Tracheal epithelial cell (primary cell): ENCODE measurements at places on chromosomes 1 and 21. TPM values are rescaled to one million over a fixed set of nuclear protein-coding genes. Genes with fewer than 3 reads are reported as not detected.

TSHB gene
- total RNA-seq: not detected in 2 replicates

OR2T29 gene
- not detected in 2 replicates for total RNA-seq

S1PR1 gene
- 0.21 and 0.96 TPM in 2 replicates for total RNA-seq

ROR1 gene
- 0.64 and 3.6 TPM in 2 replicates for total RNA-seq

ZNF683 gene
- total RNA-seq: not detected in 2 replicates

KCNE1 gene
- under 0.01 TPM in 1 of 2 replicates, not detected in the other for total RNA-seq

CFAP126 gene
- not detected in 2 replicates for total RNA-seq

FCMR gene
- total RNA-seq: under 0.01 TPM in 1 of 2 replicates, not detected in the other

ERG gene
- under 0.01 and 0.24 TPM in 2 replicates for total RNA-seq

KRTAP13-2 gene
- not detected in 2 replicates for total RNA-seq

C1QA gene
- not detected in 2 replicates for total RNA-seq

NSL1 gene
- 19.0 and 27.5 TPM in 2 replicates for total RNA-seq

GART gene
- 91.6 and 108 TPM in 2 replicates for total RNA-seq

IRF6 gene
- 231 and 613 TPM in 2 replicates for total RNA-seq

PCP4 gene
- total RNA-seq: not detected in 2 replicates

ANGPTL1 gene
- total RNA-seq: not detected in 2 replicates

CHAF1B gene
- 1.4 and 2.1 TPM in 2 replicates for total RNA-seq

TMEM52 gene
- total RNA-seq: 1.9 and 8.5 TPM in 2 replicates

FAM72D gene
- total RNA-seq: not detected in 2 replicates

KRTAP25-1 gene
- total RNA-seq: not detected in 2 replicates

DNAI4 gene
- 7.2 and 7.7 TPM in 2 replicates for total RNA-seq

C1orf116 gene
- total RNA-seq: 19.3 and 29.2 TPM in 2 replicates

SMCP gene
- total RNA-seq: not detected in 2 replicates

TMPRSS15 gene
- total RNA-seq: not detected in 2 replicates

RAB25 gene
- 52.2 and 69.4 TPM in 2 replicates for total RNA-seq

GJC2 gene
- total RNA-seq: 1.7 TPM in 2 replicates

PLA2G2F gene
- total RNA-seq: 0.24 TPM in 1 of 2 replicates, not detected in the other

ATP1A4 gene
- total RNA-seq: not detected in 2 replicates

WNT3A gene
- total RNA-seq: under 0.01 TPM in 1 of 2 replicates, not detected in the other

SAMD11 gene
- 0.48 and 0.64 TPM in 2 replicates for total RNA-seq

PALMD gene
- 1.7 and 4.7 TPM in 2 replicates for total RNA-seq

TDRD10 gene
- not detected in 2 replicates for total RNA-seq

BNIPL gene
- 2.4 and 5.5 TPM in 2 replicates for total RNA-seq

USF1 gene
- 33.5 and 56.6 TPM in 2 replicates for total RNA-seq

FAM177B gene
- total RNA-seq: 0.21 TPM in 1 of 2 replicates, not detected in the other

VWA1 gene
- 13.0 and 14.1 TPM in 2 replicates for total RNA-seq

SNRNP40 gene
- total RNA-seq: 80.0 and 123 TPM in 2 replicates

PRAMEF11 gene
- total RNA-seq: not detected in 2 replicates

IQCC gene
- total RNA-seq: 1.9 and 2.3 TPM in 2 replicates

OLIG1 gene
- not detected in 2 replicates for total RNA-seq

HRNR gene
- total RNA-seq: 0.24 TPM in 1 of 2 replicates, not detected in the other

TP73 gene
- total RNA-seq: 0.24 and 0.43 TPM in 2 replicates

MUTYH gene
- total RNA-seq: 7.2 and 19.2 TPM in 2 replicates

KCND3 gene
- total RNA-seq: under 0.01 and 0.21 TPM in 2 replicates

MARK1 gene
- total RNA-seq: 4.1 and 8.3 TPM in 2 replicates

HES5 gene
- total RNA-seq: 2.2 and 5.1 TPM in 2 replicates

HMGCS2 gene
- total RNA-seq: not detected in 2 replicates

HUNK gene
- total RNA-seq: under 0.01 TPM in 1 of 2 replicates, not detected in the other

AMY2B gene
- total RNA-seq: 2.1 and 2.7 TPM in 2 replicates

CYP4Z1 gene
- total RNA-seq: not detected in 2 replicates

ASCL5 gene
- 0.21 TPM in 1 of 2 replicates, not detected in the other for total RNA-seq

KCTD3 gene
- total RNA-seq: 24.6 and 30.7 TPM in 2 replicates

TNFRSF18 gene
- 0.64 and 1.9 TPM in 2 replicates for total RNA-seq

KCNK2 gene
- total RNA-seq: not detected in 2 replicates
